ENCODE measurements at places on chromosomes 6 and 20.

DNA sequence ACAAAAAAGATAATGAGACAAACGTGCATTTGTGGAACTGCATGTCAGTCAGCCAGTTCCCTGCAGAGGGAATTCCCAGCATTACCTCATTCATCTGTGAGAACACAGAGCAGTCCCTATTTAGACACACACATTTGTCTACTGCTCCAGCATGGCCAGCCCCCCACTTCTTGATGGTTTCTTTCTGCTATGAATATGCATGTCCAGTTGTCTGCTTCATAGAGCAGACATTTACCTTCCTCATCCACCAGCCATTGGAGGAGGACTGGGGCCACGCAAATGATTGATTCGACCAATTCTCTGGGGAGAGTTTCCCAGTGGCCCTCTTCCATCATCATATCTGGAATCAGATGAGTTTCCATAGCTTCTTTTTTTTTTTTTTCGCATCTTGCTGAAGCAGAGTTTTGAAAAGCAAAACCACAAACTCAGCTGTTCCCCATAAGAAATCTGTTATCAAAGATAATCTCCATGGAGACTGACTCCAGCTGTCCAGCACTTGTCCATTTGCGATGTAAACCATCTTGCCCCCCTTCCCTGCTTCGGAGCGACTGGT, 11.8 kb downstream of the ENPP1 start:
- no peak for DNase-seq

DNA sequence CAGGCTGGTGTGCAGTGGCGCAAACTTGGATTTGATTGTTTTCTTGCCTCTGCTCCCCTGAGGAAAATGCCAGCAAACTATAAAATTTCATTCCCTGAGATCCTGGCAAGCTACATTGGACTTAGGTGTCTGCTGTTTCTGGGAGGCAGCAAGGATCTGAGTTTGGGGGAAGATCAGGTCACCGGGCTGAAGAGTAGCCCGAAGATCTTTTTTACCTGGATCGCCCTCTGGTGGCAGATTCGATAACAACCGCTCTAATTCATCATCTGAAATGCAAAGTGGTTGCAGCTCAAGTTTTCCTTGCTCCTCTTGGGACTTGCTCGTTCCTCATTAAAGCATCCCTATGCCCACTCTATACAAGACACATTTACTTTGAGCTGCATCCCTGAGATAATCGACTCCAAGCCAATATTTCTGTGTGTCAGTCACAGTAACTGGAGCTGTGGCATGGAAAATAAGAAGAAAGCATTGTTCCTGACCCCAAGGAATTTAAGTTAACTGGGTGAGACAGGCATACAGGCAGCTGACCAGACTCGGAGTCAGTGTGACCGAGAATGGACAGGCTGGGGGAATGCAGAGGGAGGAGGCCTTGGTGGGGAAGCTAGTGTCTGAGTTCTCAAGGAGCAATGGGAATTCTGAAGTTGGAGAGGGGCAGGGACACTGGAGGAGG, 131.8 kb upstream of the PROKR2 start:
- DNase-seq, result peak; percentile 25

GRCh38 chr6:170198298-170198697, 92.6 kb downstream of the DLL1 start:
- no peak for DNase-seq

- no peak for DNase-seq
These were observed 15.0 kb upstream of the MARCKS start for GRCh38 chr6:113842165-113842564.

- DNase-seq, result no peak
These were observed 1159.1 kb upstream of the CITED2 start for GRCh38 chr6:140533526-140533925.

- DNase-seq, result no peak
These were observed 95.3 kb downstream of the FOXO3 start for GRCh38 chr6:108655806-108656651.

GRCh38 chr6:105045526-105045925, 88.6 kb downstream of the LIN28B start:
- no peak for DNase-seq

DNA sequence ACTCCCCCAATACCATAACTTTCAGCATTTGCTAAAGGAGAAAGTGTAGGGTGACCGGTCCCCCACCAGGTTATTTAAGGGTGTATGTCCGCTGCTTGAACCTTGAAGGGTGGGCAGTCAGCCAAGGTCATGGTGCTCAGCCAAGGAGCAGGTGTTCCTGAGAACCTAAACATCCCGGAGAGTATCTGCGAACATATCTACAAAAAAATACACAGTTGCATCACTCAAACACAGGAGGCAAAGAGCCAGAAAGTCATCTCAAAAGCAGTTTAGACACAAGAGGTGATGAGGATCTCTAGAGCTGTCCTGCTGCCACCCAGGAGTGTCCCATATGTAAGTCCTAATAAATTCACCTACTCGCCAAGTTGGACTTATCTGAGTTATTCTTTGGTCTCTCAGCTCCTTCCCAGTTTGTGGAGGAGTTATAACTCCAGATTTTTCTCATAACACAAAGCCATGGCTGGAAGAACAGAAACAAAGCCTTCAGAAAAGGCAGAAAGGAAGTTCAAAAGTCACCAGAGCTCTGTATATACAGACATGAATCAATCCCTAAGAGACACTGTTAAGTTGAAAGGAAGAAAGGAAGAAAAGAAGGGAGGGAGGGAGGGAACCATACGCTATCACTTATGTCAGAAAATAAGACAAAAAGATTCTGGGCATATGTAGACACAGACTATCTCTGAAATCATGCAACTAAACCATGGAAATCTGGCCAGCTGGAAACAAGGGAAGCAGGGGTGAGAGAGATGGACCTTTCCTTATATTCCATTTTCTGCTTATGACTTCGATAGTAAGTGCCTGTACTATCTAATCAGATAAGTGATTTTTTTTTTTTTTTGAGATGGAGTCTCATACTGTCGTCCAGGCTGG, 11.3 kb downstream of the MBOAT1 start:
- DNase-seq, result no peak

- DNase-seq, result no peak
These were observed 101.4 kb downstream of the SLX4IP start for GRCh38 chr20:10536531-10536930.

GRCh38 chr6:4806337-4806725, 30.1 kb downstream of the CDYL start:
- no peak for DNase-seq

GRCh38 chr6:132142768-132143167, 191.6 kb upstream of the CCN2 start:
- DNase-seq, result no peak

DNA sequence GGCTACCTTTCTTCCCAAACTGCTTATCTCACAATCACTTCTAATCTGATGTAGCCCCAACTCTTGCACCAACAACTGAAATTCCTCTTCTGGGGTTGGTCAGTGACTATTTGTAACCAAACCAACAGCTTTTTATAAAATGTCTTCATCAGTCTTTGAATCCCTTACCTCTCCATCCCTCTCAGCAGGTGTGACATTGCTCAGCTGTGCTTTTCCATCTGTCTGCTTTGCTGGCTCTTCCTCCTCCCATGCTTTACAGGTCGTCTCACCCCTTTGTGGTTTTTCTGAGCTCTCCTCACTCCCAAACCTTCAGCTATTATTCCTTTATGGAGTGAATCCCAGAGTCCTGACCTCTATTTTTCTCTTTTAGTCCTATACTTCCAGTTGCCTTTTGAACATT, 5.9 kb downstream of the MAP7 start:
- no peak for DNase-seq

DNA sequence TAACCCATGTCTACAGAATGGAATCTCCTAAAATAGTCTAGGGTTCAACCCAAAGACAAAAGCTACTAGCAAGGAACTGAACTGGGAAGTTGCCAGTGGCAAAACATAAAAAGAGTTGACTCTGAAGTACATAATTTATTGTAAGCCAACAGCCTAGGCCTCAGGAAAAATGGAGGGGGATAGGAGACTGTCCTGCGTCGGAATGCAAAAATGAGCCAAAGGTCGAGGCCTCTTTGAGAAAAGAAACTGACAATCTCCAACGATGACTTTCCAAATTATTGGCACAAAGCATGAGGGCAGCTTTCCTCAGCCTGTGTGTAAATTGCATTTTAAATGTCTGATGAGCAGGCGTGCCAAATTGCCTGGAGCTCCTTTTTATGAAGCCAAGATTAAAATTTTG, 2.1 kb downstream of the COL12A1 start:
- DNase-seq, result no peak

GRCh38 chr6:116412270-116412669, 41.5 kb downstream of the DSE start:
- no peak for DNase-seq

GRCh38 chr20:59751075-59751711, 146.9 kb downstream of the PHACTR3 start:
- DNase-seq, result peak; percentile 76

DNA sequence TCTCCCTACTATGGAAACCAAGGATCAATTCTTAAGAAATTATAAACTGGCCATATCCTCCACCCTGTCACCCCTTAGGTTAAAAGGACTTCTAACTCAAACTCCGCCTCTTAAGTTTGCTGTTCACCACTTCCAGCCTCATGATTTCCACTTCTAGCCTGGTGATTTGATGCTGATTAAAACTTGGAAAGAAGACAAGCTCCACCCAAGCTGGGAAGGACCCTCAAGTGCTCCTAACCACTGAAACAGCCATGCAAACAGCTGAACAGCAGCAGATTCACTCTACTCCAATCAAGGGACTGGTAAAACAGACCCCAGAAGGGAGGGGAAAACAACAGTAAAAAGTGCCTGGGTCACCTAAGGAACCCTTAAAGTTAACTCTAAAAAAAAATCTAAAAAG, 10.3 kb downstream of the LCA5 start:
- DNase-seq, result no peak

GRCh38 chr20:19003366-19004336, 190.1 kb downstream of the SCP2D1 start:
- no peak for DNase-seq

- DNase-seq, result no peak
These were observed 98.9 kb downstream of the EYA2 start for GRCh38 chr20:46993465-46994095.

- no peak for DNase-seq
These were observed 17.3 kb downstream of the GABRR2 start for GRCh38 chr6:89297695-89298351.

GRCh38 chr6:16392010-16392409, 153.6 kb downstream of the GMPR start:
- no peak for DNase-seq

DNA sequence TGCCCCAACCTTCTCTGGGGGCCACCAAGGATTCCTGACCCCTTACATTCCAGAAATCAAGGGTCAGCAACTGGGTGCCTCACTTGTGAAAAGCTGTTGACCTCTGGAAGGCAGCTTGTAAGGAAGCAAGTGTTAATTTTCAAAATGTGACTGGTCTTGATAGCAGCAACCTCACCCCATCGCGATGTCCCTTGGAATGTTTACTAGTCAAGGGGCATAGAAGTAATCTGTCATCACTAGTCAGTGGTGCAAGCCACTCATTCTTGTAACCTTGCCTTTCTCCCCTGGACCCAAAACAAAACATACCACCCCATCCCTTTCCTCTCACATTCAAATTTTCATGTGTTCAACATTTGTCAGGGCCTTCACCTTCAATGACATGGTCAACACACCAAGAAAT, 30.5 kb downstream of the TBX18 start:
- no peak for DNase-seq

DNA sequence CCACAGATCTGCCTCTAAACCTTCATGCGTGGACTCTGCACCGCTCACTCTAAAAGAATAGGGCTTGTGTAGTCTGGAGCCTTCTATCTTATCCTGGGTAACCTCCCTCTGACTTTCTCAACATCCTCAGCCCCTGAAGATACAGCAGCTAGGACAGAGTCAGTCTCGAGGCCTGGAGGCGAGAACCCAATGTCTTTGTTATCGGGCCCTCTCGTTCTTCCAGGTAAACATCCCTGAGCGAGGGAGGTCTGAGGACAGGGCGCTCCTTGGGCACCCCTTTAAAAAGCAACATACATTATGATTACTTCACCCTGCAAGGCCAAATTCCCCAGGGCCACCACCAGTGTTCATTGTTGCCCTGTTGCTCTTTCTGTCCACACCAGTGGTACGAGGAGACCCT, 110.8 kb upstream of the PRND start:
- DNase-seq, result no peak

GRCh38 chr6:21228411-21228810, 365.1 kb upstream of the SOX4 start:
- no peak for DNase-seq

- no peak for DNase-seq
These were observed 434.7 kb downstream of the BCKDHB start for GRCh38 chr6:80541181-80541580.

- DNase-seq, result no peak
These were observed 95.4 kb upstream of the DEFB112 start for GRCh38 chr6:50145125-50145524.

DNA sequence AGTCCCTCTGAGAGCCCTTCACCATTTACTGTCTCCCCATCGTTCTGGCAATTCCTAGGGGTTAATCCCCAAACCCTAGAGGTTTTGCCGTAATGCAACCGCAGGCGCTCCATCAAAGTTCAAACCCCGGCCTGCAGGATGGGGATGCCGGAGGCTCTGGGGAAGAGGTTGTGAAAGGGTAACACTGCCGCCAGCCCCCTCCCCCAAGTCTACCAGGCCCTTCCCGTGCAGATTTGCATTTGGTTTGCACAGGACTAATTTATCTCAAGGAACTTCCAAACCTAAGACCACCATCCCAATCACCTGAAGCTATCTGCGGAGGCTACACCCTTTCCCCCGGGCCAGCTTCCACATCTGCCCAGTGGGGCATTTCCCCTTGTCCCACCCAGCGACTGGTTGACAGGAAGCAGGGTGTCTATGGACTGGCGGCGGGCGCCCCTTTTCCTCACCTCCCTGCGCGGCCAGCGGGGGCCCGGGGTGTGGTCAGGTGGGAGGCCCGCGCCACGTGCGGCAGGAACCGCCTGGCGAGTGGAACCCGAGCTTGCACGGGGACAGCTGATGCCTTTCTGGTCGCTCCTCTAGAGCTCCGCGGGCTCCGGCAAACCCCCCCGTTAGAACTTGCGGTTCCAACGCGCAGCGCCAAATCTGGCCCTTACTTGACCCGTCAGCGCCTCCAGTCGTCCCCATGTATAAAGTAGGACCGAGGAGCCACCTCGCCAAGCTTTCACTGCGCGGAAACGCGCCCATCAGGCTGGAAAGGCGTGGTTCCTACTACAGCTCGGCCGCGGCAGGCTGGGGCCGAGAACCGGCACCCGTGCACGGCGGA, 9.4 kb upstream of the SLC4A11 start:
- DNase-seq, result no peak

DNA sequence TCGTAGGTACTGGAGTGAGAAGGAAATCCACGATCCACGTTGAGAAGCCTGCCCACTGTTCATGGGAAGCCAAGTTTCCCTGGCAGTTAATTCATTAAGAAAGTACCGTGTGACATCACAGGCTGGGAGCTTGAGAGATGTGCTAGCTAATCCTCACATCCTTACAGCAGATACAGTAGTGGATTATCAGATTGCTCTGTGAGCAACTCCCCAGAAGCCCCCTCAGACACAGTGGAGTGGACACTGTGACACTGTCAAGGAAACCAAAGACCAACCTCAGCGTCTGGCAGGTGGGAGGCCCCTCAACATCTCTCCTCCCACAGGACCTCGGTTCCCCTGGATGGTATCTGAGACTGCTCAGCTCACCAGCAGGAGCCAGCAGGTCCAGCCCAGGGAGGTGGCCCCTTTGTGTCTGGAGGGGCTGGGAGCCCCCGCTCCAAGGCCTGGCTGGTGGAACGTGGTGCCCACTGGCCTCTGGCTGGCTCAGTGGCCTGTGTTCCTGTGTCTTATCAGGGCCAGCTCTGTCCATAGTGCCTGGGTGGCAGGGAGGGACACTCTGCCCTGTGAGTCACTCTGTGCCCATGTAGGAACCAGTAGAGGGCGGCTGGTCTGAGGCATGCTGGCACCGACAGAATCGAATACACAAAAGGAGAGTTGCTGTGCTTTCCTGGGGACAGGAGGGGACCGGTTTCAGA, 7.2 kb downstream of the PYGB start:
- DNase-seq, result peak; percentile 56

GRCh38 chr6:111277819-111278218, 190.5 kb downstream of the SLC16A10 start:
- DNase-seq, result no peak

All from hippocampal formation (tissue), 2 donors.